ENCODE measurements at places on chromosomes 2 and 18.
A peak's percentile ranks its signal among the peaks of the same experiment; 100 is the strongest.

- no peak for DNase-seq
Observed at GRCh38 chr2:31187166-31187565, 30.1 kb downstream of the CAPN14 start.

DNA sequence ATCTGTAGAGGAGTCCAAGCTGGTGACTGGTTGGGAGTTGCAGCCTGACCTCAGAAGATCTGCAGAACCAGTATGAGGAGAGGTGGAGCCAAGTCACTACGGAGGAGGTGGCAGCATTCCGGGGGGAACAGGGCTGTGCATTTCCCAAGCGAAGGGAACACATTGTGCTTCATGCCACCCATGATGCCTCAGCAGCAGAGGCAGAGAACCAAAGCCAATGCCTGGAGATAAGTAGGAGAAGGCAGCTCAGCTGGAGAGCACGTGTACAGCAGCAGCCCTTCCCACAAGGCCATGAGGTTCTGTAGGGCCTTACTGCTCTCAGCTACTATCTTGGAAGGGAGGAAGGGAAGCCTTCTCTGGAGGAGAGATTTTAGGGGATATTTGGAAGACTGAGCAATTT lies 67.2 kb upstream of the LRPPRC start:
- no peak for DNase-seq

DNA sequence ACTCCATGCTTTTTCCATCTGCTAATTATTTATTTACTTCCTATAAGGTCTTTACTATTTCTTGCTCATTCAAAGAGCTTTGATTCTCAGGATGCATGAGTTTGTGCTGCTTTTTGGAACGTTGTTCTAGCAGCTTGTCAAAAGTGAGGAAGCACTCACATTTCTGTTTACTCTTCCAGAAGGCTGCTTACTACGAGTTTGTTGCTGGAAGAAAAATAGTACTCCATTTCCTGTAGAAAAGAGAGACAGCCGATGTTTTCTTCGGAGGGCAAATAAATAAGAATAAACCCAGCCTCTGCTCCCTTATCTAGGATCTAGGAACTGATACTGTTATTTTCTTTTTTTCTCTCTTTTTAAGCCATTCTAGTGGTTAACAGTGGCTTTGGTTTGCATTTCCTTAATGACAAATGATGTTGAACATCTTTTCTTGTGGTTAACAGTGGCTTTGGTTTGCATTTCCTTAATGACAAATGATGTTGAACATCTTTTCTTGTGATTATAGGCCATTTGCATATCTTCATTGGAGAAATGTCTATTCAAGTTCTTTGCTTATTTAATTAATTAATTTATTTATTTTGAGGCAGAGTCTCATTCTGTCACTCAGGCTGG lies 20.5 kb downstream of the CYP27A1 start:
- DNase-seq, result no peak

GRCh38 chr2:201558665-201559064 lies 84.6 kb downstream of the TMEM237 start:
- no peak for DNase-seq

- DNase-seq, result no peak
Observed at GRCh38 chr2:179265082-179265510, 464 bp upstream of the SESTD1 start.

GRCh38 chr2:169260846-169261642 lies 101.3 kb downstream of the LRP2 start:
- no peak for DNase-seq

GRCh38 chr2:230589497-230590015 lies 123.1 kb upstream of the CAB39 start:
- no peak for DNase-seq

- DNase-seq, result no peak
Observed at GRCh38 chr2:174048243-174048642, 83.1 kb upstream of the SP3 start.

DNA sequence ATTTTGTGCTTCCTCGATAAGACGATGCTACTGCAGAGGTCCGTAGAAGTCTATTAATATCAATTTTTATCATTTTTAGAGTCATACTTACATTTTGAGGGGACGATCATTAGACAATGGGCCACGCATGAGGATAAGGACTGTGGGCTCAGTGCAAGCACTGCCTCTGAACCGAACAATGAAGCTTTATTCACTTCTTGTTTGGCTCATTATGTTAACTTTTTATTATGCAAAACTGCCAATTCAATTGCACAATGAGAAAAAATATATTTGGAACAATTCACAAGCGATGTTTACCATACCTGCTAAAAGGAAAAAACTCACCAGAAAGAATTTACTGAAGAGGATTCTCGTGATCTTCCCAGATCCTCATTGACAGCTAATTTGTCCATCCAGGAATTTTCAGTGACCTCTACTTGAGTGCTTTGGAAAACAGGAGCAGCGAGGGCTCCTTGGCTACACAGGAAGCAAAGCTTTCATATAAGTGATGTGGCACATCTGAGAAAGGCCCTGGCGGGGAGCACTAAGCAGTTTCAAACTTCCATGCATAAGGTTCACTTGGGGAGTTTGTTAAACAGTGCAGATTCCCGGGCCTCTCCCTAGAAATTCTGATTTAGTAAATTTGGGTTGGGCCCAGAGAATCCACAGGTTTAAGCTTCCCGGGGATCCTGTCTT lies 13.3 kb upstream of the CAPN13 start:
- peak; percentile 33 for DNase-seq

- DNase-seq, result no peak
Observed at GRCh38 chr2:49903471-49903870, 749.2 kb upstream of the FSHR start.

DNA sequence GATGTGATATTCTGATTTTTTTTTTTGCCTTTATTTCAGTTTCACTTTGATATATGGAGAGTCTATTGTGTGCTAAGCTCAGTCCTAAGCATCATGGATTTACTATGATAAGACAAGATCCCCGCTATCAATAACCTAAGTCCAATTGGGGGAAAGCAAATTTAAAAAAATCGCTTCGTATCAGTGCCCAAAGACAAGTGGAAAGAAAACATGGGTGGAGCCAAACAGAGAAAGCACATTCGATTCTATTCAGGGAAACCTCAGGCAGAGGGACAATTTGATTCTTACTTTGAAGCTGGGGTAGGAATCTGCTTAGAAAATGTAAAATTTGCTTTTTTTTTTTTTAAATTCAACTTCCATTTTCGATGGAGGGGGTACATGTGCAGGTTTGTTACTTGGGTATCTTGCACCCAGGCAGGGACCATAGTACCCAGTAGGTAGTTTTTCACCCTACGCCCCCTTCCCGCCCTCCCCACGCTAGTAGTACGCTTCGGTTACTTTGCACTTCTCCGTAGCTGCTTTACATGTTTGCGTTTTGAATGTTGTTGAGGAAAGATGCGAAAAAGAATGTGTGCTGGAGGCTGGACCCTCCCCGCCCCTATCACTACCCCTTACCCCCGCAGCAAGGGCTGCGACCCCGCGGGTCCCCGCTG lies 12.4 kb downstream of the KIF5C start:
- DNase-seq, result no peak

DNA sequence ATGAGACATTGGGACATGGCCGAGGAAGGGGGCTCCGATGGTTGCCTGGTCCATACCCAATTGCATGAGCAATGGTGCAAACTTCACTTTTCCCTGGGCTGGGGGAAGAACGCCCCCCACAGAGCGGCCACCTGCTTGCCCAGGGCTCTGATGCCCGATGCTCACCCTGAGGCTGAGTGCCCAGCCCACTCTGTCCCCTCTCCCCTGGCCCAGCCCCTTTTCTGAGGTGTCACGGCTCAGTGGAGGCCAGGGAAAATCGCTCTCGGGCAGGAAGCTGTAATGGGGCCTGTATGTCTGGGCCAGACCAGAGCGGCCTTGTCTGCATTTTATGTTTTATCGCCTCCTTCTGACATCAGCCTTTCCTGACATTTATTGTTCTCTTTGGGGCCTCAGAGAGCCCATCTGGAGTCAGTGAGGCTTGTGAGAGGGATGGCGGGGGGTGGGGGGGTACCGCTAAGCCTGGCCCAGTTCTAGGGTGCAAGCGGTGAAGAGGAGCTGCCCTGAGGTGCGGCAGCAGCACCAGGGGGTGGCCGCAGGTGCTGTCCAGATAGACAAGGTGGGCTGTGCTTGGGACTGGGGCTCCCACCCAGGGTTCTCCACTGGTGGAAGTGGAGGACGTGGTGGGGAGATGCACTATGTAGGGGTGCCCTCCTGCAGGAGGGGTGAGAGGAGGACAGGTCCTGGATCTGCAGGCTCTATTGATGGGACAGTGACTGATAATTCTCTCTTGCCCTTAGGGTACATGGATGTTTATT lies 46.2 kb downstream of the INHBB start:
- no peak for DNase-seq

DNA sequence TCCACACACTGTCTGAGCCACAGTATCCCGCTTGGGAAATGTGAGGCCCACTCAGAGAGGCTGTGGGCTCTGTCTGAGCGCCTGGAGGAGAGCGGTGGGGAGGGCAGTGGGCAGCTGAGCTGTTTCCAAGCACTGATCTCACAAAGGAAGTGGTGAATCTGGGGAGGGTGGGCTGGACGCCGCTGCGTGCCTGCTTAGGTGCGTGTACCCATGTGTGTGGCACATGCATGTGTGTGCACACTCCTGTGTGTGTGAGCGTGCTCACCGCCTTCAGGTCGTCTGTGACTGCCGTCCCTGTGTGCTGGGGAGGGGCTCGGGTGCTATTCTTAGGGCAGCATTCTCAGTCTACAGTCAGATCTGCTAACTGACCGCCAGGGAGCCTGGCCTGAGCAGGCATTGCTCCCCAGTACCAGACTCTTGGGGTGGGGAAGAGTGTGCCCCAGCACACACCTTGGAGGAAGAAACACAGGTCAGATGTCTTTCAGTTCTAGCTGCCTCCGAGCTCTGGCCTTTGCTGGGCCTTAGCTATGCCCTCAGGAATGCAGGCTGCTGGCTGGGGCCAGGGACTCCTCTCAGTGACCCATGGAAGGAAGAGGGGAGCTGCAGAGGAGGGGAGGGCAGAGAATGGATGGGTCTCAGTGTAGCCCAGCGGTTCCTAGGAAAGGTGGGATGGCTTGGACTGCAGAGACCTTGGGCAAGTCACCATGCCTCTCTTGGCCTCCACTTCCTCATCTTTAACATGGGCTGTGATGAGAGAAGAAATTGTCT lies 31.4 kb downstream of the KCNIP3 start:
- DNase-seq, result no peak

GRCh38 chr2:143684551-143685320 lies 555.5 kb downstream of the ARHGAP15 start:
- no peak for DNase-seq

DNA sequence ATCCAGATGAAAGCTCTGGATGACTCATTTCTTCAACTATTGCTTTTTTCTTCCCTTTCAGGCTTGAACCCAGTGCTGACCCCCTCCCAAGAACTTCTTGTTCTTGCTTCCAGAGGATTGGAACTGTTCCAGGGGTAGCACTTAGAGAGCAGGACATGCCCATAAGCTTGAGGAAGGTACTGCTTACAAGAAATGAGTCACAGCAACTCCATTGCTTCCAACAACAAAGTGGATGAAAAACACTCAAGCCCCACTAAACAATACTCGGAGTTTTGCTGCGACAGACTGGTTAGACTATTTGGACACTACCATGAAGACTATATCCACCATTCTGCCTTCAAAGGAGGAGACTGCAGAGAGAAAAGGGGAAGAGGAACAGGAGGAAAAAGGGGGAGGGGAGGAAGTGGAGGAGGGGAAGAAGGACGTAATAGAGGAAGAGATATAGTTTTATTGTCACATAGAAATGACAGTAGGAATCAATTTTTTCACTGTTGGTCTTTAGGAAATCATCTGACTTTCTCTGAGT lies 1.6 kb upstream of the EPC2 start:
- DNase-seq, result peak; percentile 17

DNA sequence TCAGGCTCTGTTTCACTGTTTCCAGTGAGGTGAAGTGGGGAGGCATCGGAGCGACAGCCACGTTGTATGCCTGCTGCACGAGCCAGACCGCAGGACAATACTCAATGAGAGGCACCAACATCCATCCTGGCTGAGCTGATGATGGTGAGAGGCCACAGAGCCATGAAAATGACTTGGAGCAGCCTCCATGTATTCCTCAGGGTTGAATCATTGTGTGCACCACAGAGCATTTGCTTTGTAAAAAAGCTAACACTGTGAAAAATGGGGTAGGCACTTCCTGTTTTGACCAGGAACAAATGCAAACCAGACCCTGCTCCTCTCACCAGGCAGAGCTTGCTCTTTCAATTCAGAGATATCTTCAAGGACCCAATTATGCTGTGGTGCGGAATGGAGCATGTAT lies 87.2 kb downstream of the LPIN1 start:
- DNase-seq, result no peak

- DNase-seq, result no peak
Observed at GRCh38 chr18:30623401-30624065, 419.0 kb downstream of the DSC3 start.

GRCh38 chr18:77344786-77345500 lies 95.3 kb downstream of the GALR1 start:
- no peak for DNase-seq

DNA sequence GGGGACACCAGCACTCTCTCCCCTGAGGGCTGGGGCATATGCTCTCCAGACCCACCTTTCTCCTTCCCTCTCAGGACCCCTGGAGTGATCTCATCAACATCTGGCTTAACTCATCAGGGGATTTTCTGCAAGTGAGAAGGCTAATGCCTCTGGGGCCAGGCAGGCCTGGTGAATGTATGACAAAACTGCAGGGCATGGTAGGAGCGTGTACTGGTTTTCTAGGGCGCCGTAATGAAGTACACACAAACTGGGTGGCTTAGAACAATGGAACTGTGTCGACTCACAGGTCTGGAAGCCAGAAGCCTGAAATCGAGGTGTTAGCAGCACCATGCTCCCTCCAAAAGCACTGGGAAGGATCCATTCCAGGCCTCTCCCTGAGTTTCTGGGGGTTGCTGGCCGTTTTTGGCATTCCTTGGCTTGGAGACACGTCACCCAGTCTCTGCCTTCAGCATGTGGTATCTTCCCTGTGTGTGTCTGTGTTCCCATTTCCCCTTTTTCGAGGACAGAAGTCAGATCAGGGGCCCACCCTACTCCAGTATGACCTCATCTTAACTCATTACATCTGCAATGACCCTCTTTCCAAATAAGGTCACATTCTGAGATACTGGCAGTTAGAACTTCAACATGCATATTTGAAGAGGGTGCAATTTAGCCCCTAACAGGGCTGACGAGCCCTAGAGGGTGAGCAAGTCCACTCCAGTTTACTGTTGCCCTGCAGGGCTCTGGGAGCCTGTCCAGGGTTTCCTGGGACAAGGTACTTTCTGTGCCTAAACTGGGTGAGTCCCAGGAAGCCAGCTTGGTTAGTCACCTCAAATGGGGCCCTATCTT lies 45.5 kb upstream of the CAB39 start:
- no peak for DNase-seq

DNA sequence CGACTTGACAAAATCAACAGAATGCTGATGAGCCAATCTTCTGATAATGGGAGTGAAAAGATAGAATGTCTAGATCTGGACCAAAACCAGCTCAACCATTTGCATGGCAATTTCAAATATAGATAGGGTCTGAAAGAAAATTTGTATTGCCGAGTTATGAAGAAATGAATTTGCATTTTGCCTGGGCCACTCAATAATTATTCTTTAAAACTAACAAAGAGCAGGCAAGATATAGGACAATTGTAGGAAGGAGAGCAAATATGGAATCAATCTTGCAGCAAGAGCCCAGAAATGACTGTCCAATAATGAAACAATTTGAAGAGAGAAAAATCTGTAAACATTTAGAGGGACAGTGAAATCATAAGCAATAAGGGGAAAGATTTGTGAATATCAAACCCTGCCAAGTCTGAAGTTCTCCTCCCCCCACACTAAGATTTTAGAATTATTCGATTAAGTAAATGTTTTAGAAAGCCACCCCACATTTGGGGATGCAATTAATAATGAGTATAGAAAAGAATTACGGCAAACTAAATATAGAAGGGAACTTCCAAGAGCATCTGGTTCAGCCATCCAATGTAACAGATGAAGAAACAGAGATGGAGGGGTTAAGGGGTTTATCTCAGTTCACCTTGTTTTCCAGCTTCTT lies 377.4 kb downstream of the SETBP1 start:
- DNase-seq, result no peak

Data from head of caudate nucleus (tissue), 42 donors.